ENCODE measurements at places on chromosomes 5 and 9.

DNA sequence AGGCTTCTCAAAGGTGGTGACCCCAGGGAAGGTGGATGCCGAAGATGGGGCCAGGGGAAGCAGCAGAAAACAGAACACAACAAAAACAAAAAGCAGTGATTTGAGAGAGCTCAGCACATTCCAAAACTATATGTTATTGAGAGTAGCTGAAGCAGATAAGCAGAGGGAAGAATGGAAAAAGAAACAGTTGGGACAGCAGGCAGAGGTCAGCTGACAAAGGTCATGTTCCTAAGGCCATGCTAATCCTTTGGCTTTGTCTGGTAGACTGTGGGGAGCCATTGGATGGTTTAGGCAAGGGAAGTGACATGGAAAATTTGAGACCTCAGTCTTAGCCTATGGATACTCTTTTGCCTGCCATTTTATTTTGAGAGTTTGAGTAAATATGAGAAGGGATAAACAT is 14.5 kb downstream of the DMGDH start:
- DNase-seq: no peak

- peak; percentile 49 for DNase-seq
Observed at GRCh38 chr5:100890461-100891008, 12.5 kb downstream of the ST8SIA4 start.

GRCh38 chr5:150068961-150069645 is 17.3 kb downstream of the CSF1R start:
- no peak for DNase-seq

- DNase-seq: no peak
Observed at GRCh38 chr9:115596746-115597080, 478.8 kb upstream of the TNC start.

DNA sequence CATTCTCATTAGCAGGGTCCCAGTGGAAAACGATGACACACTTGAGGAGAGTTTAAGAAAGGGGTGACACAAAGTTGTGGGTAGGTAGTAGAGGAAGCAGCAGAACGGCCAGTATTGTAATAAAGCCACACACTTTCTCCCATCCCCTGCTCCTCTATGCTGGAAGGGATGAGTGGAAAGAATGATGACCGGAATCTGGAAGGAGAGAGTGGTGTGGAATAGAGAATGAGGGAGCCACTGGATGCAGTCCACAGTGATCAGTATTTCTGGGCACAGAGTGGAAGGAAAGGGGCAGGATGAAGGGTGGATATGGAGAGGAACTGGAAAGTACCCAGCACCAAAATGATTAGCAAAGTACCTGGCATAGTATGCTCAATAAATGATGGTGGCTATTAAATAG is 133.8 kb upstream of the DAB2 start:
- no peak for DNase-seq

GRCh38 chr9:110767559-110768063 is 99.0 kb downstream of the MUSK start:
- no peak for DNase-seq

- DNase-seq: no peak
Observed at GRCh38 chr5:53913941-53914340, 353.5 kb downstream of the NDUFS4 start.

DNA sequence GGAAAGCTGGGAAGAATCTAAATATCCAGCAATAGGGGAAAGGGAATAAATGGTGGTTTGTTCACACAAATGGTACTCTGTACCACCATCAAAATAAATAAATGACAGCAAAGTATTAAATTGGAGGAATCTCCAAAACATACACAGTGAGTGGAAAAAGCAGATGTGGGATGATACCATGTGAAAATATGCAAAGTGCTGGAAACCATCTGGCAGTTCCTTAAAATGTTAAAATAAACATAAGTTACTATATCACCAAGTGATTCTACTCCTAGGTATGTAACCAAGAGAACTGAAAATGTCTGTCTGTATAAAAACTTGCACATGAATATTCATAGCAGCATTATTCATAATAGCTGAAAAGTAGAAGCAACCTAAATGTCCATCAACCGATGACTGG is 41.9 kb upstream of the TEX48 start:
- no peak for DNase-seq

DNA sequence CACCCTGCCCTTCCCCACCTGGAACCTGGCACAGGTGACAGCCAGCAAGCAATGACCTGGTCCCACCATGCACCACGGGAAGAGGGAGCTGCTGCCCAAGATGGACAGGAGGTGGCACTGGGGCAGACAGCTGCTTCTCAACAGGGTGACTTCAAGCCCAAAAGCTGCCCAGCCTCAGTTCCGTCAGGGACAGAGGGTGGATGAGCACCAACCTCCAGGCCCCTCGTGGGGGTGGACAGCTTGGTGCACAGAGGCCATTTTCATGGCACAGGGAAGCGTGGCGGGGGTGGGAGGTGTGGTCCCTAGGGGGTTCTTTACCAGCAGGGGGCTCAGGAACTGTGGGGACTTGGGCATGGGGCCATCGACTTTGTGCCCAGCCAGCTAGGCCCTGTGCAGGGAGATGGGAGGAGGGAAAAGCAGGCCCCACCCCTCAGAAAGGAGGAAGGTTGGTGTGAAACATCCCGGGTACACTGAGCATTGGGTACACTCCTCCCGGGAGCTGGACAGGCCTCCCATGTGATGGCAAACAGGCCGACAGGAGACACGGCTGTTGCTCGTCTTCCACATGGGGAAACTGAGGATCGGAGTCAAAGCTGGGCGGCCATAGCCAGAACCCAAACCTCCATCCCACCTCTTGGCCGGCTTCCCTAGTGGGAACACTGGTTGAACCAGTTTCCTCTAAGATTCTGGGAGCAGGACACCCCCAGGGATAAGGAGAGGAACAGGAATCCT is 1.9 kb downstream of the CEL start:
- DNase-seq: no peak

GRCh38 chr9:136965771-136966484 is 11.4 kb upstream of the PTGDS start:
- peak; percentile 78 for DNase-seq

DNA sequence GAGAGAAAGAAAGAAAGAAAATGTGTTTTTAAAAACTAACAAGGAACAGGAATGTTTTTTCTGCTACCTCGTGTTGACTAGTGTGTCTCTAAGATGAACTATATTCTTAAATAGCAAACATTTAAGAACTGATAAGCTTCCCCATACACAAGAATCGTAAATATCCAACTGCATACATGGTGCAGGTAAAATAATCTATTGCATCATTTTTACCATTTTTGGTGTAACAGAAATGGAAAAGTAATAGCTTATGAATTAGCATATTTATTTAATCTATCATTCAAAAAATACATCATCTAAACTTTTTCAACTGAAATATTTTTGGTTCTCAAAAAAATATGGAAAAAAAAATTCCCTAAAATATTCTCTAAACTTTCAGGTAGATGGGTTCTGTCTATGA is 59.7 kb upstream of the RAD23B start:
- DNase-seq: no peak

GRCh38 chr5:155461304-155461703 is 447.7 kb downstream of the KIF4B start:
- no peak for DNase-seq

DNA sequence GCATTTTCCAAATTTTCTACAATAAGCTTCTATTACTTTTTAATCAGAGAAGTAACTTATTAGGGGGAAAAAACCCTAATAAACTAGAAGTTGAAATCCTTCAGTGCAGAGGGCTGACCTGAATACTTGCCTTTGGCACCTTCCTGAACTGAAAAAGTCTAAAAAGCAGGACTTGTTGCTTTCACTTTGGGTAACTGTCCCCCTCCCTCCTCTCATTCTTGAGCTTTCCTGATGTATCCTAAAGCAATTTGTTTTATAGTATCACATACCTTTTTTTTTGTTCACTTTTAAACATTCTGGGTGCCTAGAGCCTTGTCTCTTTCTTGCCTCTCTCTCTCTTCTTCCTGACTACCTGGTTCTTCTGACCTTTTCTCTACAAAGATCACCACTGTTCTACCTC is 64.0 kb upstream of the ERBIN start:
- DNase-seq: no peak

GRCh38 chr5:43336159-43336558 is 22.9 kb upstream of the HMGCS1 start:
- no peak for DNase-seq

DNA sequence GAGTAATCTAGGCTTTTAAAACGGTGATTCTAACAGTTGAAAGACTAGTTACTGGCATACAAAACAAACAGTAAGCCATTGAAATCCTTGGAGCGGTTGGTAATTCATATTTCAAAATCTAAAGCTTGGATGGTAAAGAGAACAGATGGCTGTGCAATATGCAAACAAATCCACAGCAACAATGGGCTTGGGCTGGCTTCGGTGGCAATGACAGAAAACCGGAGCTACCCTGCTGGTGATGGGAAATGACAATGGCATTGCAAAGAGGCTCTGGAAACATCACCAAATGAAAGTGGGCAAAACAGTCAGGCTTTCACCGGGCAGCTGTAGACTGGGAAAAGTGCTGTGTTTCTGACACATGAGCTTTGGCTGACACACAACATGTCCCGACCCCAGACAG is 42.2 kb downstream of the MED27 start:
- no peak for DNase-seq

DNA sequence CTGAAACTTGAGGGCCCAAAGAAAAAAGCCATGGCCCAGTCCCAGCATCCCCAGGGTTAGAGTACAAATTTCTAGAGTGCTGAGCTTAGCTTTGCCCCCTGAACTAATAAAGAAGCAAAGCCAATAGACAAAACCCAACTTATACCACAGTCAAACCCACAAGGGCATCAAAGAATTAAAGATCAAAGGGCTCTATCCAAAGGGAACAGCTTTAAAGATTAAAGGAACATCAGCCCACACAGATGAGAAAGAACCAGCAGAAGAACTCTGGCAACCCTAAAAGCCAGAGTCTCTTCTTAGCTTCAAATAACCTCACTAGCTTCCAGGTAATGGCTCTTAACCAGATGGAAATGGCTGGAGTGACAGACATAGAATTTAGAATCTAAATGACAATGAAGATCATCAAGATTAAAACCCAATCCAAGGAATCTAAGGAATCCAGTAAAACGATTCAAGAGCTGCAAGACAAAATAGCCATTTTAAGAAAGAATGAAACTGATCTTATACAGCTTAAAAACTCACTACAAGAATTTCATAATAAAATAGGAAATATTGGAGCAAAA is 93.9 kb downstream of the YIPF5 start:
- no peak for DNase-seq

DNA sequence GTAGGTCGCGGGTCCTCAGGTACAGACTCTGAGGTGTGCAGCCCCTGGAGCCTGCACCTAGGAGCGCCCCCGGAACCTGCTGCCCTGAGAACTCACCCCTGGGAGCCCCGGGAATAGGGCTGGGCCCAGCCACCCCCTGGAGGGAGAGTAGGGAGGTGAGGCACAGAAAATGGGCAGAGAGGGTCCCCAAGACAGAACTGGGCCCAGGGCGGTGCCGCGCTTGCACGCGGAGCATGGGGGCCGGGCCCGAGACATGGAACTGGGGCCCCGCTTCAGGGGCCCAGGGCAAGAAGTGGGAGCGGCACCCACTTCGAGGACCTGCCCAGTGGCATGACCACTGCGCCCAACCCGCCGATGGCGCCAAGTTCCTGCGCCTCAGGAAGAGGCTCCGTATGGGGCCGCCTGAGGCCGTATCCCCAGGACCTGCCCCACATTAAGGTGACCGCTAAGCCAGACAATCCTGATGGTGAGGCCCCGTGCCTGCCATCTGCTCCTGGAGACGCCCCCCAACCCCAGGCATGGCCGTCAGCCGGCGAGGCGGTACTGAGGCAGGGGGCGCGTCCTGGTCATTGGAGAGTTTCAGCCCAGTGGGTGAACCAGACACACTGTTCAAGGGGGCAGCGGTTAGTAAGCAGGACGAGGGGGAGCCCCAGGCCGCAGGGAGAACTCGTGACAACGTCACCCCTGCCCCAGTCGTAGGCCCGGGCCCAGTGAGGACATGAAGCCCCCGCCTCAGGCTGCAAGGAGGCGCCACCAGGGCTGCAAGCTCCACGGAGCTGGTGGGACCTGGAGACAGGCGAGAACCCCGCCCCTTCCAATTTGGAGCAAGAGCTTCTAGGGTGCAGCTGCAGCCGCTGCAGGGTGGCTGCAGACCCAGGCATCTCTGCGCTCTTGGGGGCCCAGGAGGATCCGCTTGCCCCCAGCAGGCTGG is 89.5 kb upstream of the PUM3 start:
- DNase-seq: no peak

DNA sequence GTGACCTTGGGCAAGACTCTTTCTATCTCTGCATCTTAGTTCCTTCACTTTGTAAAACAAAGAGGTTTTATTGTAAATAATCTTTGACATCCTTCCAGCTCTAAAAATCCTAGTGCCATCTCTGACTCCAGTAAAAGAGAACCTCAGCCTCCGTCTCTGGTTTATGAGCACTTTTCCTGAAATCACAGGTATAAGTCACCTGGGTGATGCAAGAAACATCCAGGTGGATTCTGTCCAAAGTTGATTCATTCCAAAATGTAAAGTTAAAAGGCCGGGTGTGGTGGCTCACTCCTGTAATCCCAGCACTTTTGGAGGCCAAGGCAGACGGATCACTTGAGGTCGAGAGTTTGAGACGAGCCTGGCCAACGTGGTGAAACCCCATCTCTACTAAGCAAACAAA is 21.1 kb upstream of the UBAP2 start:
- DNase-seq: no peak

DNA sequence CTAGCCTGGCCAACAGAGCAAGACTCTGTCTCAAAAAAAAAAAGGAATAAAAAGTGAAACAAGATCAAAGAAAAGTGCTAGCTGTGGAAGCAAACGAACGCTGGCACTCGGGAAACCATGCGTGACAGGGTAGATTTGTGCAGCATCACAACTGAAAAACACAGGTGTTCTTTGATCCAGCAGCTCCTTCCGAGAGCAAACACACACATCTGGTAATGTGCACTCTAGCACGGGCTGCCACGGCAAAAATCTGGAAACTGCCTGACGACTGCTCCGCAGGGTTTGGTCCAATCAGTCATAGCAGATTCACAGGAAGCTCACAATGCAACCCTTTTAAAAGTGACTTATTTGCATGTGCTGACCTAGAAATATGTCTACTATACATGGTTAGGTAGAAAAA is 80.0 kb downstream of the SYK start:
- DNase-seq: no peak

DNA sequence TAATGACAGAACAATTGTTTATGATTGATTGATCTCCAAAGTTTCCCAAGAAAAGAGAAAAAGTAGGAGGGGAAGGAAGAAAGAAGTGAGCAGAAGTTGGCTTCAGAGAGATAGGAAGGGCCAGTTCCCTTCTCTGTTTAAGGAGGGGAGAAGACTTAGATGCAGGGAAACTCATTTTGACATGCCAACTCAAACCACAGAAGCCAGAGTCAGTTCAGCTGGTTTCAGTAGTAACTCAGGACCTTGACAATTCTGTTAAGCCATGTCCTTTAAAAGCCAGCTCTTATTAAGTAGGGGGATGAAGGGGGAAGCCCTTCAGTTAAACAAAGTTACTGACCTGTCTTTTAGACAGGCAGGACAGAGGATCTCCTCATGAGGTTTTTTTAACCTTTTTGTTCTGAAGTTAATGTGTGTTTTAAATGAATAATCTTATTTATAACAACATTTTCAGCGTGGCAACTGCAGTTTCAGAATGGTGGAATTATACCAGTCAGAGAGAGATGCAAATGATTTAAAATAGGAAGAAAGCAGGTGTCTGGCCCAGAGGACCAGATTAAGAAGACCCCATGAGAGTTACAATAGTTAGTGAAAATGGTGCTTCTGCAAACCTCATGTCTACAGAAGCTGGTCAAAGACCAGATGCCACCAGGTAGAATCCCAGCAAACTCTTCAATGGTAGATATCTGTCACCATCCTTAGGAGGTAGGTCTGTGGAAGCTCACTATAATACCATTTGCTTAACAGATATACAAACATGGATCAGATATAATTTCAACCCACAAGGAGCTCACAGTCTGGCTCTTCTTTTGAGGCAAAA is 29.3 kb upstream of the ABL1 start:
- DNase-seq: no peak

- DNase-seq: no peak
Observed at GRCh38 chr9:129604766-129605163, 16.1 kb downstream of the C9orf50 start.
